ENCODE measurements at places on chromosomes 13 and 19. TPM values are rescaled to one million over a fixed set of nuclear protein-coding genes. Genes with fewer than 3 reads are reported as not detected.

The PINLYP gene
- 13.3 TPM for total RNA-seq

The STARD13 gene
- 12.3 TPM for total RNA-seq

The CKAP2 gene
- total RNA-seq = 12.9 TPM

The LRRC63 gene
- total RNA-seq = 2.0 TPM

The GDF15 gene
- total RNA-seq = not detected

DNA sequence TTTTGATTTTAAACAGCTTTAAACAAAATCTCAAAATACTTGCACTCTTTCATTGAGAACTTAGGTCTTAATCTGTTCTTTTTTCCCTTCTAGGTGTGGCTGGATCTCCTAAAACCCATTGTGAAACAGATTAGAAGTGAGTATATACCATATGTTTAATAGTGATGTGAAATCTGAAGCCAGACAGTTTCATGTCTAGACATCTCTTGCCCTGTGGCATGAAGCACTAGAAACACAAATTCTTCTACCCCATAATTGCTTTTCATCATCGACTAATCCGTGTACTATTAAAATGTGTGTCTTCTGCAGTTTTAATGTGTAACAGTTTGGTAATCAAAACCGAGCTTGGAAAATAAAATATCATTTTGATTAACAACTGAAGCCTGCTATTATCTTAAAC lies 188.2 kb upstream of the RNF113B start:
- no peak for DNase-seq

- no peak for DNase-seq
Measured at GRCh38 chr13:97654236-97654635, 220.3 kb downstream of the RAP2A start.

GRCh38 chr19:45693106-45693788 lies 781 bp downstream of the QPCTL start:
- DNase-seq = no peak

DNA sequence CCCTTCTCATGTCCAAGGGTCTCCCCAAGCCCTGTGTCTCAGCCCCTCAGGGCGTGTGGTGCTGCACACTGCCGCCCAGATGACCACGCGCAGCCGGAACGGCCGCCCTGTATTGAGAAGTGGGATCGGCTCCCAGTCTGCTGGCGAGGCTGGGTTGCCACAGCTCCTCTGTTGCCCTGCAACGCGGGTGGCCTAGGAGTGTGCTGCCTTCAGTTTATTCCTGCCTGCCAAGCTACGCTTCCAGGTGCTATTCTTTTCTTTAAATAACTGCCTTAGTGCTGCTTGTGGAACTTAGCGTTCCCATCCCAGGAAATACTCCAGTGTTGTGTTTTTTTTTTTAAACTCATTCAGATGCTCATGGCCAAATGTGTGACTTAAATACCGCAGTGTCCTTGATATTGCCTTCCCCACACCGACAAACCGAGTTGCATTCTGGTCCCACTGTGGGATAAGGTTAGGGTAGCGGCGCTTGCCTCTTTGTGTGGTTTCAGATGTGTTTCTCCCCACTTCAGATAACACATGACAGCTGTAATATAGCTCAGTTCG lies 16.6 kb downstream of the ACTN4 start:
- DNase-seq = peak; percentile 49

GRCh38 chr13:50030315-50030714 lies 15.1 kb downstream of the KCNRG start:
- no peak for DNase-seq

GRCh38 chr13:36054041-36054440 lies 77.1 kb downstream of the DCLK1 start:
- DNase-seq = no peak

- DNase-seq = no peak
Measured at GRCh38 chr13:30255696-30256095, 51.7 kb downstream of the KATNAL1 start.

- DNase-seq = no peak
Measured at GRCh38 chr19:46818812-46819211, 30.4 kb upstream of the SLC1A5 start.

DNA sequence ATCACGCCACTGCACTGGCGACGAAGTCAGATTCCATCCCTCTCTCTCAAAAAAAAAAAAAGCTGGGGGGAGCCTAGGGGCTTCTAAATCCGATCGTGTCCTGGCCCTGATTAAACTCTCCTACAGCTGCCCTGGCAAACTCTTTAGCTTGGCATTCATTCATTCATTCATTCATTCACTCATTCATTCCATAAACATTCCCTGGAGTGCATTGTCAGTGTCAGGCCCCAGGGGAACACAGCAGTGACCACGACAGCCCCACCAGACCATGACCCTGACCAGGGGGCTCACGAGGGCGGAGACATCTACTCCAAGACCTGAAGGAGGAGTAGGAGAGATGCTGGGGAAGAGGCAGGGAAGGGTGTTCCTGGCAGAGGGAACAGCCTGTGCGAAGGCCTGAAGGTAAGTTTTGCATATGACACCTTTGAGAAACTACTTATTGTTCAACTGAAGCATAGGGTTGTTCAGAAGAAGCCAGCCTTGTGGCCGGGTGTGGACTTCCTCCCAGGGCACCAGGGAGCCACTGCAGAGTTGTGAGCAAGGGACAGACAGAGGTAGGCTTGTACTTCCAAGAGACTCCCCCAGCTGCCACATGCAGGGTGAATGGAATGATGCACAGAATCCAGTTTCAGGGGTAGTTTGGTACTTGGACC lies 24.5 kb downstream of the CEACAM16 start:
- no peak for DNase-seq

GRCh38 chr19:46736531-46737297 lies 9.1 kb upstream of the FKRP start:
- DNase-seq = no peak

DNA sequence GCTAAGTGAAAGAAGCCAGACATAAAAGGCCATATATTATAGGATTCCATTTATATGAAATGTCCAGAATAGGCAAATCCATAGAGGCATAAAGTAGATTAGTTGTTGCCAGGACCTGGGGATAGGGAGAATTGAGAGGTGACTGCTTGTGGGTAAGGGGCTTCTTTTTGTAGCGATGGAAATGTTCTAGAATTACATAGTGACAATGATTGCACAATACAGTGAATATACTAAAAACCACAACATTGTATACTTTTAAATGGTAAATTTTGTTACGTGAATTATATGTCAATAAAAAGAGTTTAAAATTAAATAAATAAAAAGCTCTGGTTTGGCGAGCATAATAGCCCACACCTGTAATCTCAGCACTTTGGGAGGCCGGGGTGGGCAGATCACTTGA lies 486.8 kb downstream of the KLF12 start:
- DNase-seq = no peak

Data from occipital lobe (tissue), 3 donors.